NCI-H748 treated with DMSO at 0.1 percent for 48 hours (cell line): ENCODE measurements at places on chromosomes 1 and 21.

GRCh38 chr1:71196685-71197084 is 115.8 kb upstream of the ZRANB2 start:
- DNase-seq: peak; percentile 37

GRCh38 chr1:183477986-183478781 is 5.9 kb downstream of the SMG7 start:
- no peak for DNase-seq

DNA sequence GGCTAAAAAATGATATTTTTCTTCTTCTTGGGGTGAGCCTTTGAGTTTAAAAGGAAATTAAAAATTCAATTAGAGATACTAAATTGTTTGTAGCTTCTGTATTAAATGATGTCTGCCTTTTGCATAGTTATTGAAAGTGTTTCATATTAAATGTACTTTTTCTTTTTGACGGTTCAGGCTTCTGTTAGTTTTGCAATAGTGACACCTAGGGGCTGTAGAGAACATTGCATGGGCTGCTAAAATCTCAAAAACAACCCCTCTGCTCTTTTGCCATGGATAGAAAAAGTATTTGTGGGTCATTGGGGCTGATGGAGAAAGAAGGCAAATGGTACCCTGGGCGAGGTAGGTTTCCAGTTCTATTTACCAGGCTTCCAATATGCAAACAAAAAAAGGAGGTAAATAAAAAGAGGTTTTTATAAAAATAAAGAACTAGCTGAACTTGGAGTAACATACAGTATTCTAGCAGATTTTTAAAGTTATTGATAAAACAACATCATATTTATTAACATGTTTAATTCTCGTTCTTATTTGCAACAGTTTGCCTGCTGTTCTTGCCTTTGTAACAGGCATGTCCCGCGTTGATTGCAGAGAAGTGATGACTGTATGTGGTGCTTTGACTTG is 115.4 kb upstream of the HOOK1 start:
- DNase-seq: peak; percentile 44

GRCh38 chr1:197137322-197137721 is 9.1 kb downstream of the ASPM start:
- no peak for DNase-seq

GRCh38 chr1:53909946-53910345 is 16.0 kb downstream of the DIO1 start:
- no peak for DNase-seq

- no peak for DNase-seq
Measured at GRCh38 chr1:102578804-102579203, 529.5 kb downstream of the COL11A1 start.

- DNase-seq: no peak
Measured at GRCh38 chr1:9293533-9294404, 1.1 kb downstream of the SPSB1 start.

DNA sequence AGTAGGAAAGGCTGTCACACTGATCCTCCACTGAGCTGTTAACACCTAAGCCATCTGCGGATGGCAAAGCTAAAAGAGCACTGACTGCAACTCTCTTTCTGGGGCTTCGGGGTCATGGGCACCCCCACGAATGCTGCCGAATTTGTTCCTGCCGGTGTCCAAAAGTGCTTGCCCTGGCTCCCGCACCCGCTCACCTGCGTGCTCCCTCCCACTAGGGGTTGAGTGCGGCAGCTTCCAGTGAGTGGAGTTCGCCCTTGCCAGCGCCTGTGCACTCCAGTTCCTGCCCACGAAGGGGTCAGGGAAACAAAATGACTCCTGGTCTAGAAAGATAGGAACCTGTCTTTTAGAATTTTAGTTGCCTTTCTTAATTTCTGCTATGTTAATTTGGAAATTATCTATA is 78.7 kb downstream of the IFI44 start:
- no peak for DNase-seq

- no peak for DNase-seq
Measured at GRCh38 chr1:242139442-242139841, 140.5 kb upstream of the MAP1LC3C start.

DNA sequence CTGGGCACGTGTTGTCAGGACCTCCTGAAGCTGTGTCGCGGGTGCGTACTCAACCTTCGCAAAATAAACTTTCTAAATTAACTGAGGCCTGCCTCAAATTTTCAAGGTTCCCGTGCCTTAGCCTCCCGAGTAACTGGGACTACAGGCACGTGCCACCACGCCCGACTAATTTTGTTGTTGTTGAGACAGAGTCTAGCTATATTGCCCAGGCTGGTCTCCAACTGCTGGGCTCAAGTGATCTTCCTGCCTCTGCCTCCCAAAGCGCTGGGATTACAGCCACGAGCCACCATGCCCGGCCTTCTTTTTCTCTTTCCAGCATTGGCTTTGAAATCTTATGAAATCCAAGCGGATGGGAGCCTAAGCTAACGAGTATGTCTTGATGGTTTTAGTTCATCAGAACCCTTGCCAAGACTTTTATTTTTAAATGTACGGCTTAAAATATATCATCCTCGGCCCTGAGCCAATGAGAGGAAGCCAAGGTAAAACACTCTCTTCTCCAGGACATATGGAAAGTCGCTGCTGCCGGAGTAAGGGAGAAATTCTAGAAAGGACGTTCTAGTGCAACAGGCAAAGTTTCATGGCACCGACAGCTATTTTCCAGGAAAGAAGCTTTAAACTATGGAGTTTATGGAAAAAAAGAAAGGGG is 12.7 kb upstream of the ERVH48-1 start:
- no peak for DNase-seq

DNA sequence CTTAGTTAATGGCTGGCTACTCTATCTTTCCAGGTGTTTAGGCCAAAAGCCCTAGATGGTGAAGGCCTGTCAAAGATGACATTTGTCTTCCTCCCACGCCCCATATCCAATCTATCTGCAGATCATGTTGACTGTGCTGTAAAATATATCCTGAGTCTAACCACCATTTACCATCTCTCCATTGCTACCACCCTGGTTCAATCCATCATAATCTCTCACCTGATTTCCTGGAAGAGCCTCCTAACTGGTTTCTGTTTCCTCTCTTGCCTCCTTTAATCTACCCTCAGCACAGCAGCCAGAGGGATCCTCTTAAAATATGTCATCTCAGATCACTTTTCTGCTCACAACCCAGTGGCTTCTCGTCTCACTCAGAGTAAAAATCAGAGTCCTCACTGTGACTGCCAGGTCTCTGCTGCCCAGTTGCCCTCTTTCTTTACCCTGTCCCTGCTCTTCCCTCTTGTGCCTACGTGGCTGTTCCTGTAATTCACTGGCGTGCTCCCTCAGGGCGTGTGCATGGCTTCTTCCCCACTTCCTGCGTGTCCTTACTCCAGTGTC is 17.8 kb downstream of the TMEM50A start:
- DNase-seq: no peak

DNA sequence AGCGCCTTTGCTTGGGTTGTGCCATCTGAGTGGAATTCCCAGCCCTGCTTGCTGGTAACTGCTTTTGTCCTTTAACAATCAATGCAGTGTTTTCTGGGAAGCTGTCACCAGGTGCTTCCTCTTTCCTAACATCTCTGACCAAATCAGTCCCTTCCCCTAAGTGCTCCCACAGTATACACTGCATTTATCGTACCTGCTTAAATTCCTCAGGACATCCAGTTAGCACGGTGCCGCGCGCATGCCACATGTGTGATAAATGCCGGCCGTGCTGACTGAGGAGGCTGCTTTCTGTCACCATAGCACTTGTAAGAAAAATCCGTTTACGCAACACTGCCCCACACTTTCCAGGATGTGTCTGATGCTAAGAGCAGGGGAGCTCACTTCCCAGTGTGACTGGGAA is 115.4 kb downstream of the BCAR3 start:
- DNase-seq: no peak

DNA sequence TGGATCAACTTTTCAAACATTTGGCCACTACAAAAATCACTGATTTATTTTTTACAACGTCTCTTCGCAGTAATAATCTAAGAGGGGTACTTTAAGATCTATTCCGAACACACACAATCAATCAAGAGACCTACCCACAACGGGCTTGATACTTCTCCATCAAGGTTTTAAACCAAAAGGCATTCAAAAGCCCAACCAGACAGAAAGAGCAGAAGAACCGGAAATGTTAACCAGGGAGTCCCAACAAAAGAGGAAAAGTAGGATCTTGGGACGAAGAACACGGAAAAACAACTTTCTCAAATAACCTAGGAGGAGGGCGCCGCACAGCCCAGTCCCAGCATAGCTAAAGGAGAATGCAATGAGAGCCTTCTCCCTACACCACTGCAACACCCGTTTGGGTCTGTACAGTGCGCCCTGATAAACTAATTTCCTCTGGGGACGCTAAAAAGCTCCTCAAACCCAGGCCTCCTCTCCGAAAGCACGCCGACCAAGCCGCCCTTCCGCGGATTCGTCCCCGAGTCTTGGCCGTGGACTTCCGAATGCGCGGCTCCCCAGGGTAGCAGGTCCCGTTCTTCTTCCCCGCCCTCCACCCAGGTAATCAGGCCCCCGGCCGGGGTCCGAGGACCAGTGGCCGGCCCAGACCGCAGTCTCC is 623 bp downstream of the RPL22 start:
- DNase-seq: no peak

GRCh38 chr1:230785636-230786384 is 38.6 kb downstream of the CAPN9 start:
- DNase-seq: no peak

- DNase-seq: no peak
Measured at GRCh38 chr1:55059302-55060132, 20.2 kb downstream of the PCSK9 start.

DNA sequence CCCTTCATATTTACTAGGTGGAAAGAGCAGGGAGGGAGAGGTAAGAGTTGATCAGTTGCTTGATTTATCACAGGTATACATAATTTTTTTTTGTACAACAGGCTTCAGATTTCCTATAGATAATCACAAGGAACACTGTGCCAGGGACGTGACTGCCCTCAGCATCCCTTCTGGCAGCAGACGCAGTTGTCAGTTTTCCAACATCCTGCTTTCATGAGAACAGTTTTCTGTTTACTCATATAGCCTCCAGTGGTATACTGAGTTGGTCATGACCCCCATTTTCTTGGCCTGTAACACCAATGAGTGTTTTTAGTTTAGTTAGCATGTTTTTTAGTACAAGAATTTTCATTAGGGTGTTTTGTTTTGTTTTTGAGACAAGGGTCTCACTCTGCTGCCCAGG is 37.9 kb upstream of the PTPRF start:
- no peak for DNase-seq

DNA sequence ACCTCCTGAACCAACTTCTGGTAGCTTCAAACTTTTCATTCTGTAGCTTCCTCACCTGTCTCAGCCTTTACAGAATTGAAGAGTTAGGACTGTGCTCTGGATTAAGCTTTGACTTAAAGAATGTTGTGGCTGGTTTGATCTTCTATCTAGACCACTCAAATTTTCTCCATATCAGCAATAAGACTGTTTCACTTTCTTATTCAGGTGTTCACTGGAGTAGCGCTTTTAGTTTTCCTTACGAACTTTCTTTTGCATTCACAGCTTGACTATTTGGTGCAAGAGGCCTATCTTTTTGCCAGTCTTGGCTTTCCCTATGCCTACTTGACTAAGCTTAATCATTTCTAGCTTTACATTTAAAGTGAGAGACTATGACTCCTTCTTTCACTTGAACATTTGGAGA is 31.5 kb downstream of the FGGY start:
- no peak for DNase-seq

DNA sequence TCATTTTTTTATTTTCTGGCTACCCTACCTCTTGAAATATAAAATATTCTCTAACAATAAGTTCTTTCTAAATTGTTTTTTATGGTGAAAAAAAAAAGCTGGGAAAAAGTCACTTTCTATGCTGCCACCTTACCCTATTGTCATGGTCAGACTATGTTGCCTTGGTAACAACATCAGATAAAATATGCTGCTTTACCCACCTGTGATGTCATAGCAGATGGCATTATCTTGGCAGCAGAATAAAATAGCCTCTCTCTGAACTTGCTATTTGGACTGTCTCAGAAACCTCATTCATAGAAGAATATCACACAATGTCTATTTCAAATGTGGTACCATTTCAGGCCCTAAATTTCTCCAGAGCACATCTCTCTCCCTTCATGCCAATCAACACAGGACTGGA is 69.6 kb upstream of the SGIP1 start:
- DNase-seq: no peak

GRCh38 chr1:53409233-53409632 is 50.0 kb upstream of the DMRTB1 start:
- no peak for DNase-seq

GRCh38 chr1:22877112-22877915 is 95.4 kb downstream of the LACTBL1 start:
- no peak for DNase-seq

DNA sequence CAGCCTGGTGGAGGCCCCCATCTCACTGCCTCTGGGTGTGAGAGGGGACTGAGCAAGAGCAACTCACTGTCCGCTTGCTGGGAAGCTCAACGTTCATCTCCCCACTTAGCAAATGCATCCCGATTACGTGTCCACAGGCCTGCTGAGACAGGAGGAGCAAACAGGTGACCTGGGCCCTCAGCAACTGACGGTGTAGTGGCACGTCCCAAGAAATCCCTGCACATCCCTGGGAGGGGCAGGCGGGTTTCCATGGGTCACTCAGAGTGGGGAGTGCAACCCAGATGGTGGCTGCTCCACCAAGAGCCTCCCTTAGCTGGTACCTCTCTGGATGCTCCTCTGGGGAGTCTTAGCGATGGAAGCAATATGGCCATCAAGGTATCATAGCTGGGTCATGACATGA is 229.4 kb downstream of the DYRK1A start:
- no peak for DNase-seq

DNA sequence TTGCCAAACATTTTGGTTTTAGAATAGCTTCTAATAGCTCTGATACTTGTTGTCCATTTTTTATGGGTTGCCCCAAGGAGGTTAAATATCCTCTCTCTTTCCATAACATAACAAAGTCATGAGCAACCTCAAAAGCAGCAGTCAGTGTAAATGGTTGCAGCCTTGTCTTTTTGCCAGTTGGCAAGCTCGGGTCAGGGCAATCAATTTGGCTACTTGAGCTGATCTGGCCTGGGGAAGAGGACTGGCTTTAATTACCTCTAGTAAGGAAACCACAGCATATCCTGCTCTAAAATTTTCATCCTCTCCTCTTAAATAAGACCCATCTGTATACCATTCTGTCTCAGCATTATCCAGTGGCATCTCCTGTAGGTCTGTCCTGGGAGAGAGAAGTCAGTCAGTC is 21.2 kb upstream of the FMO4 start:
- no peak for DNase-seq

DNA sequence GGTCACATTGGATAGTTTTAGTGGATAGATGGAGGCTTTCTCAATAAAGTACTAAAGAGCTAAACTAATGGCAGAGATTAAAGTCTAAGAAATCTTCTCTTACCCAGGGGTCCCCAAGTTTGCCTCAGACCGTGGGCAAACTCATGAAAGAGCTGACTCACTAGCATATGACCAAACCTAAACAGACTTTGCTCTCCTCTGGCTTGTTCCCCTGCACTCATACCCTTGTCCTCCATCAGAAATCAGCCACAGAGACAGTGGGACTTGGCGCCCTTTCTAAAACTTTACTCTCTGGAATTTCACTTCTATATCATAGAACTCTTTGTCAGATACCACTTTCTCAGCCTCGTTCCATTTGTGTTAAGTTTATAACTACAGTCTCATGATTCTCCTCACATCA is 17.0 kb upstream of the HSD3B2 start:
- no peak for DNase-seq
